ENCODE measurements at places on chromosomes 4 and X. TPM values are rescaled to one million over a fixed set of nuclear protein-coding genes. Genes with fewer than 3 reads are reported as not detected.

The NLGN3 gene
- 0.22 TPM for total RNA-seq

The CPEB2 gene
- total RNA-seq = 5.3 TPM

The ARMCX2 gene
- 31.3 TPM for total RNA-seq

The TMEM255A gene
- total RNA-seq = 4.6 TPM

The P2RY4 gene
- total RNA-seq = not detected

The LRIT3 gene
- not detected for total RNA-seq

The SAGE1 gene
- not detected for total RNA-seq

The GABRG1 gene
- not detected for total RNA-seq

The AVPR2 gene
- total RNA-seq = 2.6 TPM

The NEUROG2 gene
- not detected for total RNA-seq

The ANKRD50 gene
- 33.0 TPM for total RNA-seq

The PAGE1 gene
- total RNA-seq = not detected

The INTS6L gene
- 0.14 TPM for total RNA-seq

The TIGD4 gene
- total RNA-seq = 1.5 TPM

The ERCC6L gene
- 19.0 TPM for total RNA-seq

The DCAF16 gene
- total RNA-seq = 26.8 TPM

The HPSE gene
- total RNA-seq = 2.3 TPM

The ADAMTS3 gene
- total RNA-seq = 0.19 TPM

The MAGEA11 gene
- total RNA-seq = not detected

The UGT2B10 gene
- not detected for total RNA-seq

The CFAP47 gene
- 0.26 TPM for total RNA-seq

All from A172 (cell line).